ENCODE measurements at places on chromosomes 2 and 18.

DNA sequence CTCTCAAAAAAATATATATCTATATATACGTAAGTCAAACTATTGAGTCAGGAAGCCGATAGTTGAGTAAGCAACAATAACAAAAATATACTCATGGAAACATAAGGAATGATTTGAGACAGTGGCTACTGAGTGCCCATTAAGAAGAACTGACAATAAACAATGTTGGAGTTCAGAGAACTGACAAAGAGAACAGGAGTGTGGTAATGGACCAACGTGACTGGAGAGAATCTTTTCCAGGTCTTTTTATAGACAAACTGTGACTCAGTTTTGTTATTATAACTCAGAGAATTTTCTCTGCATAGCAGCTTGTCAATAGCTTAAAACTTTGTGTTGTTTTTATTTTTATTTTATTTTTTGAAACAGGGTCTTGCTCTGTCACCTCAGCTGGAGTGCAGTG lies 4.6 kb upstream of the GALM start:
- no peak for DNase-seq

GRCh38 chr2:65349863-65350262 lies 82.5 kb downstream of the SPRED2 start:
- DNase-seq, result no peak

DNA sequence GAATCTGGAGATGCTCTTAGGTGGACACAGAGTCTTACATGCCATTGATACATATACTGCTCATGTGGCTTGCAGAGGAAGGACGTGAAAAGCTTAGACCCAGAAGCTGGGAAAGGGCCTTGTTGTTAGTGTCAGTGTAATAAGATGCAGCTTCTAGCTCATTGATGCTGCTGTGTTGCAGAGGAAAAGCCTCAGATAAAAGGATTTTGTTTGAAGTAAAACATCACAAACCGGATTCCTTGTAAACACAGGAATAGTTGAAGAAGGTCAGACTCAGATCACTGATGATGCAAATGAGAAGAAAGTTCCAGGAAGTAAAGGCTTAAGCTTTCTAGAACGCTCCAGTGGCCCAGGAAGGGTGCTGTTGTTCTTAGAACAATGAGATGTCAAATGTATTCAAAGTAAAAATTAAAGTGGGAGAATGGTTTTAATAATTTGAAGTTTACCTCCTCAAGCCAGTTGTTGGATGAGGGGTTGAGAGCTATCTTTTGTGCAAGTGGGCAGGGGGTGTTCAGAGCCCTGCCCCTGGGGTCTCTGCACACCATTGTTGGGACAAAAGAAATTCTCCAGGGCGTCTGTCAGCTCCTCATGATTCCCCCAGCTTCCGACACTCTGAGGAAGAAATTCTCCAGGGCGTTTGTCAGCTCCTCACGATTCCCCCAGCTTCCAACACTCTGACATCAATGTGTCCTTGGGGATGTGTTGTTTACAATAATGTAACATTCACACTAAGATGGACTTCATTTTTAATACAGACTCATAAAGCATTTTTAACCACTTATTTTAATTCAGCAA lies 61.3 kb upstream of the CHMP1B start:
- no peak for DNase-seq

GRCh38 chr2:239803766-239804115 lies 221.4 kb downstream of the NDUFA10 start:
- DNase-seq, result no peak

DNA sequence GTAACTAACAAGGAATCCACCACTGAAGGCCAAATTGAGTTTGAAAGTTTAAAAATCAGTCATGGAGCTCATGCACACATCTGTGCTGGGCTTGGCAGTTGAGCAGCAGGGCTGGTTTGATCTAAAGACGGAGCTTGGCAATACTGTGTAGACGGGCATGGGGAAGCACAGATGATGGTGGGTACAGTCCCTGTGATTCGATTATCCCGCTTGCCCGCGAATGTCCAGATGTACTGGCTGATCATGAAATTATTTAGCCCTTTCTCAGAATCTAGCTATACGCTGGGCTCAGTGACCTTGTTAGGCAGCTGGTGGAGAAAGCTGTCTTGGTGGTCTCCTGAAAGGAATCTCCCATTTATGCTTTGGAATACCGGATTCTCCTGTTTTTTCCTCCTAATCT lies 74.8 kb upstream of the SOX11 start:
- no peak for DNase-seq

DNA sequence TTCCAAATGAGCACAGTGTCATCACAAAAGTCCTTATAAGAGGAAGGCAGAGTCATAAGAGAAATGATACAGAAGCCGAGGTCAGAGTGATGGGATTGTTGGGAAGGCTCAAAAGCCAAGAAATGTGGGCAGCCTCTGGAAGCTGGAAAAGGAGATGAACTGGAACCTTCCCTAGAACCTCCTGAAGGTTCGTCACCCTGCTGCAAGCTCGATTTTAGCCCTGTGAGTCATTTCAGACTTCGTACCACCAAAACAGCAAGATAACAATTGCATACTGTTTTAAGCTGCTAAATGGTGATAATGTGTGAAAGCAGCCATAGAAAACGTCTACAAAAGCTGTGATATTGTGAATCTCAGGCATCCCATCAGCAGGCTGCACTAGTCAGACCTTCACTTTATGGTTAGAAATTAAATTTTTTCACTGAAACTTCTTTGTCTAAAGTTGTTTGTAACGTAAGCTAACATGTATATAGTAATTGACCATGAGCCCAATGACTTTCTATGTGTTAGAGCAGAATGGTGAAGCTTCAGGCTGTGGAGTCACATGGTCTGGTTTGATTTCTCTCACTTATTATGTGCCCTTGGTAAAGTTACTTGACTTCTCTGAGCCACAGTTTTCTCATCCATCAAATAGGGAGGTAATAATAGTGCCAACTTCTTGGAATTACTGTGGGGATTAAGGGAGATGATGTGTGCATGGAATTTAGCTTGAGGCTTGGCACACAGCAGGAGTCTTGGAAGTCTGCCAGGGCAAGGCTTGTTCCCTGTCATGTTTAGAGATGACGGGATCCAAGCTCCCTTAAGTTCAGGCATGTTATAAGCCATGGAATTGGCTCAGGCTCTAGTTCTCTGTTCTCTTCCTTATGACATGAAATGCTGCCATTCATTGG lies 132.0 kb upstream of the CCDC195 start:
- no peak for DNase-seq

DNA sequence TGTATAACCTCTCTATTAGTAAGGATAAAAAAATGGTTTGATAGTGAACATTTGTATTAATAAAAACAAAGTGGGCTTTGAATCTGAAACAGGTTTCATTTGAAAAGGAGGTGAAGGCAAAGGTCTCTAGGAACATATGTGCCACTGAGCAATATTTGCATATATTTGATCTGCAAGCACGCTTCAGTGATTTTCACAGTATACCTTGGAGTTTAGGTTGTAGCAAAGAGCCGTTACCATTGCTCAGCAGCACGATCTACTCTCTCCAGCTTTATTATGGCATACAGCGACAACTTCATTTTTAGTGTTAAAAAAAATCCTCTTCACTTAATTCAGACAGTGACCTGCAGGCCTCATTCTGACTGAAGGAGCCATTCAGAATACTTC lies 75.8 kb upstream of the ZEB2 start:
- no peak for DNase-seq

Data from naive B cell (primary cell).